Testis (tissue), 5 donors: ENCODE measurements at places on chromosomes 12 and 14. TPM values are rescaled to one million over a fixed set of nuclear protein-coding genes. Genes with fewer than 3 reads are reported as not detected.

The MAX gene
- polyA plus RNA-seq, result 56.7 TPM

The TAS2R20 gene
- polyA plus RNA-seq, result 0.46 TPM

The GARIN6 gene
- polyA plus RNA-seq, result 41.8 TPM

The IFNG gene
- polyA plus RNA-seq, result 0.26 TPM

GRCh38 chr12:2696136-2696535 lies 98.6 kb upstream of the FKBP4 start:
- no peak for DNase-seq

- DNase-seq, result peak; percentile 46
Measured at GRCh38 chr12:92144631-92145480, 790 bp downstream of the BTG1 start.

DNA sequence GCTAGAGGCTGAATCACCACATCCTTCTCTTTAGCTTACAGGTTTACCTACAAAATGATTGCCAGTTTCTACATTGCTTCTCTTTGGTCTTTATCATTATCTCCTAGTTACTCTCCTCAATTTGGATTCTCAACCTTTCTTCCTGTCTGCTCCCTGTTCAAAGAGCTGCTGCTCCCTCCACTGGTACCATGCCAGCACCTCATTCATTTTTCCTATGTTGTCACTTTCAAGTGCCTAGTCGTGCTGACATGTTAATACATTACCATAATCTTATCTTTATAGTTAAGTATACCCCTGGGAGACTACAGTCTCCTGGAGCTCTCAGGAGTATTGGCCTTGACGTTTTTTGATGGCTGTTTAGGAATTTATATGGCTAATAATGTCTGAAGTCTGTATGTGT lies 14.2 kb downstream of the FRS2 start:
- no peak for DNase-seq

GRCh38 chr12:77914081-77914488 lies 83.4 kb downstream of the NAV3 start:
- DNase-seq, result no peak

- peak; percentile 89 for DNase-seq
Measured at GRCh38 chr14:104856869-104857860, 7.9 kb upstream of the CEP170B start.

DNA sequence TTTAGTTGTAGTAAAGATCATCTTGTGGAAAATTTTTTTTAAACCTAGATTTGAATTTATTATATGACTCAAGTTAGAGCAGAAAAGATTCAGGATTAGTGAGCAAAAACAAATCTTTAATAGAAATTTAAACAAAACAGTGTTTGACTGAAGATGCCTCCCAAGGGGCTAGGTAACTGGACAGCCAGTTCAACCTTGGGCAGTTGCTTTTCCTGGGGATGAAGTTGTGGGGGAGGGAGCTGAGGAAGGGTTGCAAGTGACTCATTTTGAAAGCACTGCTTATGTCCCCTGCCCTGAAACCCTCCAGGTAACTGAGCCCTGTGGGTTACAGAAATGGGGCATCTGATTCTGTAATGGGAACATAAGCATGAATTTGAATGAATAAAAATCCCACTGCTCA lies 13.1 kb downstream of the CFAP54 start:
- DNase-seq, result no peak
